ENCODE measurements at places on chromosomes 6 and 20.
A peak's percentile ranks its signal among the peaks of the same experiment; 100 is the strongest.

DNA sequence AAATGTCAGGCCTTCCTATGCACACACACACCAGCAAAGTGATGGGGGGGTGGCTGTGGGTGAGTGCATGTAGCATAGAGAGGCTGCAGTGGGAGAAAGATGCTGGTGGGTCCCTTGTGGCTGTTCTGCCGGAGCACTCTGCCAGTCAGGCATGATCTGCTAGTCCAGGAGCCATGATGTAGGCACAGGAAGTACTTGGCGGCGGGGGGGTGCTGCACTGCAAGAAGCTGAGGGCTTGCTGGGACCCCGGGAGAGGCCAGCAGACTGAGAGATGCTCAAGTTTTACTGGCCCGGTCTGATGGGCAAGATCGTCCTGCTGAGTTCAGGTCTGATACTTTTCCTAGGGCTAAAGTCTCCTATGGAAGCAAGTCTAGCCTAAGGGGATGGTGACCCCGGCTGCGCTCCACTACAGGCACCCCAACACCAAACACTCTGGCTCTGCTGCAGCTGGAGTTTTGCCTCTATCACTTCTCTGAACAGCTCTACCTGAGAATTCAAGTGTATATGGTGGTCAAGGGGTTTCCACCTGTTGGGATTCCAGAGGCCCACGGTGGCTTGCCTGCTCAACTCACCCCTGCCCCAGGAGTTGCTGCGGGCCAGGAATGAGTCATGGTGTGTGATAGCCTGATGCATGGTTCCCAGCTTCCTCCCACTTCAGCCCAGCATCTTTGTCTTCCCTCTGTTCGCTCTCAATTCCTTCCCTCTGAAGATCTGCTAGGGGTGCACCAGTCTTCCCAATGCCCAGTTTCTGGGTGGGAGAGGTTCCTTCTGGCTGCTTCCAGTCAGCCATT lies 971.8 kb upstream of the ADGRB3 start:
- DNase-seq: no peak

GRCh38 chr6:28589957-28590349 lies 64.3 kb downstream of the GPX5 start:
- no peak for DNase-seq

DNA sequence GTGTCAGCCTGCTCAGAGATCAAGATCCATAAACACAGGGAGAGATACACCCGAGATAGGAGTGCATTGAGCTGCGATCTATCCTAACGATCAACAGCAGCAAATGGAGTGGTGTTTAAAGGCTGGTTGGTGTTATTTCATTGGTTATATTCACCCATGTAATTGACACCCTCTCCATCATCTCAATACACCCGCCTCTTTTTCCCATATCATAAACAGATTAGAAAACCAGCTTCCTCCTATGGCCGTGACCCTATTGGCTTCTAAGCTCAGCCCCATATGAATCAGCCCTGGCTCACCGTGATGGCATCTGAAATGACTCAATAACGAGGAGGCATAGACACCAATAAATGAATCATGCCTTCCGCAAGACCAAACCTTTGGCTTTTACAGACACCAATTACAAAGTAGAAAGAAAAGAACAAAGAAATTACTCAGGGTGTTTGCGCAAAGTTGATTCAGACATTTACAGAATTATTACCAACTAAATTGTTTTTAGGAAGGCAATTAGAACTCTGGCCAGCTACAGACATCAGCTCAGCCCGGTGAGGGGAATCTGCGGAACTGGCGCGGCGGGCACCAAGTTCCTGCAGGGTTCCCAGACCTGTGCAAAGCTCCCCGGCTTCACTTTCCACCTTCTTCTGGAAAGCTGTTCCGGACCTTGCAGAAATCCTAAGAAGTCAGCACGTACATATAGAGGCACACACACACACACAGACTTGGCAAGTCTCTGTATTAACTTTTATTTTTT lies 11.5 kb downstream of the PMEPA1 start:
- DNase-seq: peak; percentile 95

DNA sequence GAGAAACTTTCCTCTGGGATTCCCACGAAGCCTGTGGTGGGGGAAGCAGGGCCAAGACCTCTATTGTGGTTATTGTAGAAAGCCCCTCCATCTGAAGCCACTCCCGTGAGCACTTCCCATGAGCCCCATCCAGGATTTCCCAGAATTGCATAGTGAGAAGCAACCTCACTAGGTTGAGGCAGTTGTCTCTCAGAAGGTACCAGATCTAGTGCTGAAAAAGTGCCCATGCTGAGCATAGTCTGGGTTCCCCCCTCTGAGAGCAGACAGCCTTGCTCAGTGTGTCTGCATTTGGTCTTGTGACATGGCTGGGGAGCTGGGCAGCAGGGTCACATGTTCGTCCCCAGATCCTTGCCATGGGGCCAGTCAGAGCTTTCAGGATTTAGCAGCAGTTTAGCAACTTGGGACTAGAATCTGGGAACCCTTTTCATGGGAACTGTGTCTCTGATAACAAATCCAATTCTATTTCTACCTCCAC lies 38.6 kb downstream of the SLC9A8 start:
- no peak for DNase-seq

DNA sequence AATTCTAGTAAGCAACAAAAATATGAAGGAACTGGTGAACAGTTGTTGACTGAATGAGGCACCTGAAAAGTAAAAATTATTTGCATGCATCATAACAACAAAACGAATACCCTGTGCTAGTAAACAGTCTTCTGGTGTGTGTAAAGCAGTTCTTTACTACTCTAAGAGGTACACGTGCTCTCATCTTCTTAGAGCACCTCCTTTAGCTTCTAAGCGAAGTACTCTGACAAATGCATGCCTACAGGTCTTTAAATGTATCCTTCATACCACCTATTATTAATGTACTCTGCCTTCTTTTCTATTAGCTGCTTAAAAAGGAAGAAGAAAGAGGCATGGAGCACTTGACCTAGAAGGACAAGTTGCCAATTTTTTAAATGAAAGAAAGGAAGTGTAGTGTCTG lies 32.2 kb upstream of the MYB start:
- no peak for DNase-seq

GRCh38 chr6:16157492-16157891 lies 28.6 kb downstream of the MYLIP start:
- no peak for DNase-seq

DNA sequence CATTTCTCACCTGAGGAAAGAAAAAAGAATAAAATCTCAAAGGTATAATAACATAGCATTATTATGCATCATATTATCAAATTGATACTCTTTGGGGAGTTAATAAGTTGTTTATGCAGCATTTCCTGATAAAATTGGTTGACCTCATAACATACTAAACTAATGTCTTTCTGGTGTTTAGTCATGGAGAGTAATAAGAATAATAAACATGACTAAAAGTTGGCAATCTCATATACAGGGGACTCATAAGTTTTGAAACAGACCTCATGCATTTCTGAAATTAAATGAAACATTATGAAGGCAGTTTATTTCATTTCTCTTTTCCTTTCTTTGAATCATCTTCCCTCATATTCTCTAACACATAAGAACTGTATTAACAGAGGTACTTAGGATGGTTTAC lies 60.5 kb upstream of the PRDM1 start:
- peak; percentile 35 for DNase-seq

DNA sequence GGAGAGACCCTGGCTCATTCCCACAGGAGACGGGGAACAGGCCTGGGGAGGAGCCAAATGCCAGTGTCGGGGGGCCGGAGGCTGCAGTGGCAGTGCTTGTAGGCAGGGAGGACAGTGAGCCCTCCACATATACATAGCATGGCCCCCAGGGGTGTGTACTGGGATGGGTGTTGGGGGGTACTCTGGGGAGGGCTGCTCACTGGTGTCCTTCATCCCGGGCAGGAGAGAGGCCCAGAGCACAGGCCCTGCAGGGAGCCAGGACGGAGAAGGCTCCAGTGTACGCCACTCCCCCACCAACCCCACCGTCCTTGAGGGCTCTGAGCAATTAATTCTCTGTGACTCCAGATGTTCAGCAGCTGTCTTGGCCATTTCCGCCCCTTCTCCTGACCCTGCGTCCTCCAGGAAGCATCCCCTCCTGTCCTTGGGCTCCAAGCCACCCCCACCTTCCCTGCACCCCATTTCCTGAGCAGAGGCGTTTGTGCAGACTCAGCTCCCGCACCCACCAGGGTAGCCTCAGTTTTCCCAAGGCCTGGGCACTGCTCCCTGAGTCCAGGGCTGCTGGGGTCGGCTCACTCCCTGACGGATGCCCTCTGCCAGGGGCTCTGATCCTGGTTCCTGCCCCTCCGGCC lies 3.4 kb upstream of the ABHD16B start:
- no peak for DNase-seq

- DNase-seq: peak; percentile 50
Measured at GRCh38 chr6:121436960-121437850, 1.8 kb downstream of the GJA1 start.

DNA sequence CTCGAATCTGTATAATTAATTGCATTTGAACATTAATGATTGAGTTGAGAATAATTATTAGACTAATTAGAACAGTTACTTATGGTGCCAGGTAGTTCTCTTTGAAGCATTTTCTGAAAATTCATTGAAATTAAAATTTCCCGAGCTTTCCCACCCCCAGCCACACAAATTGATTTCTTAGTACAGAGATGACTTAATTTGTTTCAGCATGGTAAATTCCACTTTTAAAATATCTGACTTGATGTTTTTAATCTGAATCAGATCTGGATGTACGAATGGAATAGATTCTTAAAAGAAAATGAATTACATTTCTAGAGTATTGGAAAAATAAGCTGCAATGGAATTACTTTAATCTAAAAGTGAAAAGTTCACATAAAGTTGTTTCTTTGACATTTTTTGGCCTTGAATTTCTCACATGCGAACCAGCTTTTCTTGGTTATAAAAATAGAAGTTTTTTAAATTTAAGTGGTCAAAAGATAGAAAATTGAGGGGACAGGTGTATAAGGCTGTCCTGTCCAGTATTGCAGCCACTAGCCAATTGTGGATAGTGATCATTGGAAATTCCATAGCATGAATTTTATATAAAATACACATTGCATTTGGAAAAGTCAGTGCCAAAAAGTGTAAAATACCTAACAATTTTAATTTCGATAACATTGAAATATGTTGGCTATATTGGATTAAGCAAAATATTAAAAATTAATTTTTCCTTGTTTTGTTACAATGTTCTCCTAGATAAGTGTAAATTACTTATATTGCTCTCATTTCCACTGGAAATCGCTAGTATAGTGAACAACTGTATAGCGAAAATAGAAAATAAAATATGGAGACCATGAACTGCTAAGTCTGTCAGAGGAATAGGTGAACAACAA lies 102.9 kb downstream of the OR2B2 start:
- DNase-seq: no peak

GRCh38 chr6:423799-424345 lies 32.3 kb downstream of the IRF4 start:
- no peak for DNase-seq

DNA sequence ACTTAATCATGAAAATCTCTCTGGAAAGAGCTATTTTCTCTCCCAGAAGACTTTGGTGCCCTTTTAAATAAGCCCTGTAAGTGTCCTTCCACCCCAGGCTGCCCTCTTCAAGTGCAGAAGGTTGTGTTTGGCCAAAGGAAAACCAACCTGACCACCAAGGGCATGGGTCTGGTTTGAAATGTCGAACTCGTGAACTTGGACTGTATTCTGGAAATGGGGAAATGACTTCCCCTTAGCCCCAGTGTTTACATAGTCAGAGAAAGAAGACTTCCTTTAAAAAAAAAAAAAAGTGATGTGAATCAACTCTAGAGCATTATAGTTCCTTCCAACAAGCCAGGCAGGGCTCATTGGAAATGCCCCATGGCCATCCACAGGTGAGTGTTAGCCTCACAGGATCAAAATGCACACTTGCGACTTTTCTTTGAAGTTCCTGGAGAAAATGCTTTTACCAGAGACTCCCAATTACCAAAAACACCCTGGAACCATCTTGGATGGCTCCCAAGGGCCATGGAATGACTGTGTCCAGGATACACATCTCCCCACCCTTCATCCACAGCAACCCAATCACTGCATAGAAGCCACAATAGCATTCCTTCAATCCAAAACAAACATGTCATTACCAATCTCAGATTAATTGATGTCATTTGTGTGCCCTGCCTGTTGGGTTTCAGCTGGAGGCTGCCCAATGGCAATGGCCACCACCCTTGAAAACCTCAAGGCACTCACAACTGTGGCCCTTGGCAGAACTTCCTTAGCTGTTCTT lies 133.8 kb downstream of the CLIC5 start:
- no peak for DNase-seq

GRCh38 chr20:48945840-48946514 lies 24.5 kb downstream of the ARFGEF2 start:
- DNase-seq: peak; percentile 30

DNA sequence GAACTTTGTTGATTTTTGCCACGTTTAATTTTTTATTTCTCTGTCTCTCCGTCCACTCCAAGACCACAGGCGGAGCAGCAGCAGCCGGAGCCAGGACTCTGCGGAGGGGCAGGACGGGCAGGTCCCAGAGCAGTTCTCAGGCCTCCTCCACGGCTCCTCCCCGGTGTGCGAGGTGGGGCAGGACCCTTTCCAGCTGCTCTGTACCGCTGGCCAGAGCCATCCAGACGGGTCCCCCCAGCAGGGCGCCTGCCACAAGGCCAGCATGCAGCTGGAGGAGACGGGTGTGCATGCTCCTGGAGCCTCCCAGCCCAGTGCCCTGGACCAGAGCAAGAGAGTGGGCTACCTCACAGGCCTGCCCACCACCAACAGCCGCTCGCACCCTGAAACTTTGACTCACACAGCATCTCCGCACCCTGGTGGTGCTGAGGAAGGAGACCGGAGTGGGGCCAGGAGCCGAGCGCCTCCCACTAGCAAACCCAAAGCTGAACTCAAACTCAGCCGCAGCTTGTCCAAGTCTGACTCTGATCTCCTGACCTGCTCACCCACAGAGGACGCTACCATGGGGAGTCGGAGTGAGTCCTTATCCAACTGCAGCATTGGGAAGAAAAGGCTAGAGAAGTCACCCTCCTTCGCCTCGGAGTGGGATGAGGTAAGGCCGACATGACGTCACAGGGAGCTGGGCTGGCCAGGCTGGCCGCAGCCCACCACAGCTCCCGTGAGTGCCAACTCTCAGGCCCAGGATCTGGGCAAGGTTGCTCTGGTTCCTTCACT lies 123.5 kb downstream of the TCP11 start:
- DNase-seq: peak; percentile 26

- DNase-seq: peak; percentile 40
Measured at GRCh38 chr6:12293235-12293930, 3.2 kb downstream of the EDN1 start.

- DNase-seq: peak; percentile 49
Measured at GRCh38 chr6:82080767-82081166, 166.8 kb downstream of the IBTK start.

DNA sequence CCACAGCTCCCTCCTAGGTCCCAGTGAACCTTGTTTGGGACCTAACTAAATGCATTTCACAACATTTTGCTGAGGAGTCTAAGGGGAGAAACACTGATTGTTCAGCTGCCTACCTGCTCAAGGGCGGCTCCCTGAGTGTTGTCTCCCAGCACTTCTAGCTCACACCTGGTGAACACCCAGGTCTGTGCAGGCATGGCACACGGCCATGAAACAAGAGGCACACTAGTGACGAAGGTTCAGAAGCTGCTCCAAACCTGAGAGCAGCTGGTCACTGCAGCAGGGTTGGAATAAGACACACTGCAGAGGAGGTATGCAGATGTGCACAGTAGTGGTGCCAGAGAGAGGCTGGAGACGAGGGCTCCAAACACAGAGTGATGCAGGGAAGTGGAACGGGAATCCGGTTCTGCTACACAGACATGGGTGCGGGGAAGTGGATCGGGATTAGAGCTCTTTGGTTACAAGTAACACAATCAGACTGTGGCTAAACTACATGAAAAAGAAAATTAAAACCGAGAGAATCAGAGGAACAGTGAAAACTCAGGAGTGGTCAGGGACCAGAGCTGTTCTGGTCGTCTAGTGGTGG lies 486.1 kb upstream of the CDH4 start:
- DNase-seq: no peak

Data from AG10803 (cell line).